ENCODE measurements at places on chromosomes 5 and 9. TPM values are rescaled to one million over a fixed set of nuclear protein-coding genes. Genes with fewer than 3 reads are reported as not detected.

GRCh38 chr5:51060953-51061352 is 322.3 kb upstream of the ISL1 start:
- DNase-seq: no peak

- DNase-seq: no peak
Measured at GRCh38 chr9:80163889-80164288, 592.1 kb downstream of the TLE4 start.

GRCh38 chr5:62139741-62140140 is 166.3 kb upstream of the KIF2A start:
- no peak for DNase-seq

GRCh38 chr5:56908942-56909293 is 478 bp upstream of the SETD9 start:
- no peak for DNase-seq

GRCh38 chr5:10409504-10409903 is 32.2 kb upstream of the ROPN1L start:
- no peak for DNase-seq

DNA sequence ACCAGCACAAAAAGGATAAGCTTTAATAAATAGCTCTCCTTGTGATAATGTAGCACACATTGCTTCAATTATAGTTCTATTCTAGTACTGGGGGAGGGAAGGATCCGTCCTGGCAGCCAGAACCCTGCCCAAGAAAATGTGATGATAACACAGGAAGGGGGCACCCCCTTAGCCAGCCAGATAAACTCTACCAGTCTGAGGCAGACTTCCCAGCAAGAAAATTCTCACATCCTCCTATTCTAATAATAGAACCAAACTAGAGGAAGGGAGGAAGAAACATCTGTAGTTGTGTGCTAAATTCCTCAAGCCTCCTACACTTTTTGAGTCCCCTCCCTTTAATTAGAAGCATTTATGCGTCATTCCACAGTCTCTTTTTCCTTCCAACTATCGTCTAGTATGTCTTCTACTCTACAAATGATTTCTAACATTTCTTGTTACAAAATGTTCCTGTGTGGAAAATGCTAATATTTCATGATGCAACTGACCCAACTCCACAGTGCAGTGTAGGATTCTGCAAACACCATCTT is 261.0 kb downstream of the SEMA5A start:
- DNase-seq: no peak

DNA sequence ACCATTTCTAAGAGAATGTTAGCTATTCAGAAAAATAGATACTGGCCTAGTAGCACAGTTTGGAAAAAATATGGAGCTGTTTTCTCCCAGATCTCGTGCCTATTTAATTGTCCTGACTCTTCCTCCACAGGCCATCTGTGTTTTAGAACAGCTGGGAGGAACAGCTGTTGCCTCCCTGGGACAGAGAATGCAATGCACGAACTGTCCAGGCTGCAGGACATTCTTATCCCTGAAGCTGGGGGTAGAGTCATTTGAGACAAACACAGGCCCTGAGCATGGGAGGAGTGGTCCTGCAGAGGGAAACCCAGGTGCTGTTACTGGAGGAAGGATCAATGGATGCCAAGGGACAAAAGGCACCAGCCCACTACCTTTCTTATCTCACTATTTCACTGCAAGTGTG is 20.9 kb upstream of the SPARC start:
- DNase-seq: no peak

DNA sequence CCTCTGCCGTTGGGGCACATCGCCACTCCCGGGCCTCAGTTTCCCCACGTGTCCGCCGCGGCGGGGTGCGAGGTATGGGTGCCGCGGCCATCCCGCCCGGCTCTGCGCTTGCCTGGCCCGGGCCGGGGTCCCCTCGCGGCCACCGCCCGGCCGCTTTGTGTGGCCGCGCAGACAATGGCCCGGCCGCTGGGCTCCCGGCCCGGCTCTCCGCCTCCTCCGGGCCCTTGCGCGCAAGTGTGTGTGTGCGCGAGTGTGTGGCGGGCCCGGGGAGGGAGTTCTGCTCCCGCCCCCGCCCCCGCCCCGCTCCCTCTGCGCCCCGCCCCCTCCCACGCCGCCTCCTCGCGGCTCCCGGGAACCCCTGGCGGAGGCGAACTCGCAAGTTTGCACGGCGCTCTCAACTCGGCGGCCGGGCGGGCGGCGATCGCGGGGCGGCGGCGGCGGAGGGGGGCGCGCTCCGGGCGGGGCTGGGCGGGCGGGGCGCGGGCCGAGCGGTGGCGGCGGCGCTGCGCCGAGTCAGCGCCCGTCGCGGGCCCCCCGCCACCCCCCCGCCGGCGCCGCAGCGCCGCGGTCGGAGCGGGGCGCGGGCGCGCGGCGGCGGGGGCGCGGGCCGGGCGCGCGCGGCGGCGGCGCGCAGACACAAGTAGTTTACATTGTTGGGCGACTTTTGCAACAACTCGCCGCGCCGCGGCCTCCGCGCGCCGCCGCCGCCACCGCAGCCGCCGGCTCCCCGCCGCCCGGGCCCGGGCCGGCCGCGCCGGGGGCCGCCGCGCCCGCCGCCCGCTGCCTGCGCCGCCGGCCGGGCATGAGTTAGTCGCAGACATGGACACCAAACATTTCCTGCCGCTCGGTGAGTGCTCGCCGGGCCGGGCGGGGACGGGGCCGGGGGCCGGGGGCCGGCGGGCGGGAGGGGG is at the start of gene RXRA:
RXRA (plus strand) TSS at position 643 of the 911 bp plus-strand sequence; CDS start at position 820, 177 bp downstream.
- peak; percentile 78 for DNase-seq

DNA sequence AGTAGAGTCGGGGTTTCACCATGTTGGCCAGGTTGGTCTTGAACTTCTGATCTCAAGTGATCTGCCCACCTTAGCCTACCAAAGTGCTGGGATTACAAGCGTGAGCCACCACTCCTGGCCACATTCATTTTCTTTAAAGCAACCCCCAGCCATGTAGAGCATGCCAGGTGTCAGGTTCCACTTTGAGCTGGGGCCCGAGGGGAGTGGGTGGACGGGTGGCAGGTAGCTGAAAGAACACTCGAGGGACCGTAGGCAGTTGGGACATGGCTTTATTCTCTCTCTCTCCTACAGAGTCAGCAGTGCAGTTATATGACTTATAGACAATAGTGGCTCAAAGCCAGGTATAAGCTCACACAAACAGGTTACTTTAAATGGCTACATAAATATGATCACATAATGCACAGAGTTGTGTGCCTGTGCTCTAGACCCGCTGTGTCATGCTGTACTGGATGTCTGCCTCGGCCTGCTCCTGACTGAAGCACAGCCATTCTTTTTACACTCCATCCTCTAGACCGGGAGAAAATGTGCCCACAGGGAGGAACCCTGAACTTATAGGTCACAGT is 60.5 kb upstream of the FAM120A start:
- no peak for DNase-seq

DNA sequence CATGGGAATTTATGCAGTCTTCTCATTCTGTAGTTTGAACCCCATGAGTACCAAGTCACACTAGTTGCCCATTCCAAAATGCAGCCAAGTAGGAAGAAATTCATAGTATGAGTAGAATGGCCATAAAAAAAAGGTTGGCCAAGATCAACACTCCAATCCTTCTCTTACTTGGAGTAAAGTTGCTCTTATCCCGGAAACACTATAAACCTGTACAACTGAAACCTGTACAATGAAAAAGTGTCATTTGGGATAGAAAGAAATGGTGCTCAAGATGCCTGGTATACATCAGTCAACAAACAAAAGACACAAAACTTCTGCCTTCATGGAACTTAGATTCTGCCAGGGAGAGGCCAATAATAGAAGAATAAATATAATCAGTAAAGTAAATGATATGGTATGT is 325.0 kb downstream of the NFIB start:
- DNase-seq: no peak

GRCh38 chr5:123512611-123513461 is 859 bp downstream of the CSNK1G3 start:
- DNase-seq: peak; percentile 24

- no peak for DNase-seq
Measured at GRCh38 chr9:107631788-107632187, 142.2 kb upstream of the KLF4 start.

GRCh38 chr9:84375954-84376353 is 35.4 kb upstream of the SLC28A3 start:
- no peak for DNase-seq

DNA sequence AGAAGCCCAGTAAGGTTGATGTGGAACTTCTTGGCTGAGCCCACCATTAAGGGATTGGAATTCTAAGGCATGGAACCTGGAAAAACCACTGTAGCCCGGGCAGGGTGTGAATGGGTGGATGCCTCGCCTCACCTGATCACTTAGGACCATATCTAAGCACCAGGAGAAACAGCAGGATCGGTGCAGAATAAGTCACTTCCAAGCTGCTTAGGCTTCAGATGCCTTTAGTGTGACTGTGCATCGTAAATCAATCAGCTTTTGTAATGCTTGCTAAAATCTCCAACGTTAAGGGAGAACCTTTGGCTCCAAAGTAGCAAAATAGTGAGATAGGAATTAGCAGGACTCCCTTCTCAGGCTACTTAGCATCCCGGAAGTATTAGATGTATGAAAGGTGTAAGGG is 103.9 kb upstream of the MEGF10 start:
- DNase-seq: no peak

GRCh38 chr5:78659114-78659513 is 10.5 kb upstream of the LHFPL2 start:
- DNase-seq: no peak

GRCh38 chr9:110148384-110148783 is 59.6 kb downstream of the C9orf152 start:
- DNase-seq: no peak

DNA sequence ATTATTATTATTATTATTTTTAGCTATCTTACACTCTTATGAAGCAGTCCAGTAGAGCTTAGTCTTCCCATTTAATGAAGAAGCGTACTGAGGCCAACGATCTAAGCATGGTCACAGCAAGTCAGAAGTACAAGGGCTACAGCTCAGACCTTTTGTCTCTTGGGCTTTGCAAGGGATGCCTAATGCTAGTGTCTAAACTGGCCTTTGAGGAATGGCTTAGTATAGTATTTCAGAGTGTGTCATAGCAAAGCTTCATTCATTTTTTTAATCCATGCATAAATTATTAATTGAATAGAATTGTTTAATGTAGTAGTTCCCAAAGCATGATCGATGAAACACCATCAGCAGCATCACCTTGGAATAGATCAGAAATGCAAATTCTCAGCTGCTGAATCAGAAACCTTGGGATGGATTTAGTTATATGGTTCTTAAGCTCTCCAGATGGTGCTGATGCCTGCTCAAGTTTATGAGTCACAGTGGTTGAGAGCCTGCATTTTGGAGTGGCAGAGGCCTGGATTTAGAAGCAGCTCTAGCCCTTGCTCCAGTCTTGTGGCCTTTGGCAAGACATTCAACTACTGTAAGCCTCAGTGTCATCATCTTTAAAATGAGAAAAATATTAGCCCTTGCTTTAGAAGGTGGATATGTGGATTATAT is 6.1 kb downstream of the IL12B start:
- DNase-seq: no peak

DNA sequence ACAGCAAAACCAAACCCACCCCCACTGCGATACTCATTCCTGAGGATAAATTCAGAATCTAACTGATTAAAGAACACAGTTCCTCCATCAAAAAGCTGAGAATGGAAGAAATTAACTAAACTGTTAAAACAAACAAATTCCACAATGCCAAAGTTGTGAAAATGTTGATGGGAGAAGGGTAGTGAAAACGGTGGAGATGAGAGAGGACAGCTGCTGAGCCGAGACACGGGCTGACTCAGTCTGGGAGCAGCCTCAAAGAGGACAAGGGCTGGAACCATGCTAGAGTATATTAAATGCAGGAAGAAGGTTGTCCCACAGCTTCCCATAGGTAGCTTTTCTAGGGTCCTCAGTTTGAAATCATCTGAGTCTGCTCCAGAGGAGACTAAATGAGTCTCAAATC is 14.3 kb downstream of the ADAMTS12 start:
- no peak for DNase-seq

The SIGMAR1 gene
- total RNA-seq: 108 TPM

The ADAMTS12 gene
- total RNA-seq: 10.8 TPM

The CSF1R gene
- total RNA-seq: not detected

The TYRP1 gene
- not detected for total RNA-seq

The LCN9 gene
- 0.30 TPM for total RNA-seq

The FCN2 gene
- not detected for total RNA-seq

The DMRT3 gene
- total RNA-seq: not detected

The FAM78A gene
- 4.4 TPM for total RNA-seq

The CCNO gene
- total RNA-seq: not detected

The PCDHA10 gene
- total RNA-seq: 7.4 TPM
